ENCODE measurements at places on chromosomes 5 and 9.

DNA sequence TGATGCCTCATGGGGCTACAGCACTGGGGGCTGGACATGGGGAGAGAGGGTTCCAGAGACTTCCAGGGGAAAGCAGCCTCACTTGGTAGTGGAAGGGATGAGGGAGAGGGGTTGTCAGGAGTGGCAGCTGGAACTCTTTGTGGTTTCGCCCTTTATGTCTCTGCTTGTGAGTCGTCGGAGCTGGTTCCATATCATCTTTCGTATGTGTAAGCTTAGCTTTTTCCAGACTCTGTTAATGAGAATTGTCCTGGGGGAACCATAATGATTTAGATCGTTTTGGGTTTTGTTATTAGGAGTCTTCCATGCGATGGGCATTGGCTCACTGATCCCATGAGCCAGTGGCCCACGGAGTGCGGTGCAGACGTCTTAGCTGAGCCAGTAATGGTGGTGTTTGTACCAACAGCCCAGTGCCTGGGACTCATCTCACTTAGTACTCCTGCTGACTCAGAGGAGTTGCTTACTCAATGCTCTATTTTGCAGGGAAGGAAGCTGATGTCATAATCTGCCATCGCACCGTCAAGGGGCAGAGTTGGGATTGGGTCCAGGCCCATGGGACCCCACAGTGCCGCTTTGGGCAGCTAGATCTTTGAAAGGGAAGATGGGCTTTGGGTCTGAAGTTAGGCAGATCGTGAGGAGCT, 48.5 kb downstream of the NEK6 start:
- peak; percentile 49 for DNase-seq

GRCh38 chr9:14403081-14403480, 89.1 kb upstream of the NFIB start:
- no peak for DNase-seq

- DNase-seq: no peak
These were observed 28.5 kb downstream of the GSN start for GRCh38 chr9:121296213-121297127.

DNA sequence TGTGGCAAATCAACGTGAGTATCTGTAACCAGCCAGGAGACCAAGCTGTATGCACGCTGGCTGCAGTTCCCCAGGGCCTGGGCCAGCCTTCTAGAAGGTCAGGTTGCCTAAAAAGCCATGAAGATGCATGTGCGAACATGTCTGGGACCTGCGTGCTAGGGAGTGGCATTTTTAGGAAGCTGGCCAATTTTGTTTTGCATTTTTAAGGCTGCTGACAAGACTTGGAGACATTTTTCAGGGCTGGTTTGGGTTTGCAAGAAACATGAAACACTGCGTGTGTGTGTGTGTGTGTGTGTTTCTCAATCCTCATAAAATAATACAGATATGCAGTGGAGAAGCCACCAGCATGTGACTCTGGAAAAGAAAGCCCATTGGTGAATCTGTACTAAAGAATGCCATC, 5.1 kb downstream of the TGFBI start:
- no peak for DNase-seq

GRCh38 chr9:125748446-125749099, 1.4 kb downstream of the PBX3 start:
- DNase-seq: no peak

- DNase-seq: no peak
These were observed 19.3 kb upstream of the LOX start for GRCh38 chr5:122097391-122097790.

GRCh38 chr9:13967438-13967837, 346.5 kb downstream of the NFIB start:
- no peak for DNase-seq

DNA sequence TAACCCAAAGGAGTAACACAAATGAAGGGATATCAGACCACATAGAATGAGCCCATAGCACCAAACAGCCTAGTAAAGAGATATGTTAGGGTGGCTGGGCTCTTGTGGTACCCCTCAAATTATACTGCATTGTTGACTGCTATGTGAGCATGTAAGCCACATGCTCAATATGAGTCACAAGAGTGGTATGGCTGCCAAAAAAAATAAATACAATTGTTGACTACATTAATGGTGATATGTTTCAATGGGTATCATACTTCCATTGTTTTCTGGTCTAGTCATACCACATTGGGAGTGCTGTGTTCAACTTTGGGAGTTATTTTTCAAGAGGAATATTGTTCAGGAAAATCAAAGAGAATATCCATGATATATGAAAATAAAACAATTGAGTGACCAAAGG, 162.4 kb upstream of the PIK3R1 start:
- DNase-seq: no peak

DNA sequence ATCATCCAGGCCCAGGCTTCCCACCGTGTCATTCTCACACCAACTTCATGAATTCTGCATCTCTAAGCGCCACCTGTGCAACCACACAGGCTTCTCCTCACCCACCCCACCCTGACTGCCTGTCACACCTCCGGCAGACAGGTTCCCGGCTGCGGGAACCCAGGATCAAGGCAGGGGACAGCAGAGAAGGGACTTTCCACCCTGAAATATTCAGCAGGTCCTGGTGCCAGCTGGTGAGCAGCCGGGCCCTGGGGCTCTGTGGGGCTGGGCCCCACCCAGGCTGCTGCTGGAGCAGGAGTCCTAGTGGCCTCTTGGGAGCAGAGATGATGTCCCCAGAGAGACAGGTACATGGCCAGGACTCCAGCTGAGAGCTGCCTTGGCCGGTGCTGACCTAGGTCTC, 12.7 kb downstream of the ANXA6 start:
- DNase-seq: no peak

DNA sequence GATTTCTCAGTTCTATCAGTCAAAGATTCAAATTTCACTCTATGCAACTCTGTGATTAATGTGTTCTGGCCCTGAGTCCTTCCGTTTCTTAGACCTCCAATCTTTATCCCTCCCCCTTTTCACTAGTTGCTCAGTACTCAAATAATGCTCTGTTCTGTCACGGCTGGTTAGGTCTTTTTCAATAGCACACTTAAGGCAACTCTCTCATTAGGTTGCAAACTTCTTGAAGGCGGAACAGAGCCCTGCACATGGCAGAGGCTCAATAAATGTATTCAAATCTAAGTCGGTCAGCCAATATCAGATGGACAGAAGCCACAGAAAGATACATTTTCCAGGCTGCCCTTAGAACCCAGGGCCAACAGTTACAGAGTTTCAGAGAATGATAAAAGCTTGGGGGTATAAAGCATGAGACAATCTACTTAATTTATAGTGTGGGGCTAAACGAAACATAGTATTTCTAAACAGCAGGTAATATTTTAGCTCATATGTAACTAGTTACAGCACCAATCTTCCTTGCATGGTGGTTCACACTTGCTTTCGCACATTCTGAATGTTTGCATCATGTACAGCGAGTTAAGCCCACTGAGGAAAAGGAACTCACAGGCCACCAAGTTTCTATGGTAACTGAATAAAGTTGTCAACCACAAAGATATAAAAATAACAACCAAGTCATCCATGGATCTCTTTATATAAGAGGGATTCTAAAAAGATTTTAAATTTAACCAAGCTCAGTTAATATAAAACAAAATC, 67.1 kb upstream of the GOLPH3 start:
- no peak for DNase-seq

DNA sequence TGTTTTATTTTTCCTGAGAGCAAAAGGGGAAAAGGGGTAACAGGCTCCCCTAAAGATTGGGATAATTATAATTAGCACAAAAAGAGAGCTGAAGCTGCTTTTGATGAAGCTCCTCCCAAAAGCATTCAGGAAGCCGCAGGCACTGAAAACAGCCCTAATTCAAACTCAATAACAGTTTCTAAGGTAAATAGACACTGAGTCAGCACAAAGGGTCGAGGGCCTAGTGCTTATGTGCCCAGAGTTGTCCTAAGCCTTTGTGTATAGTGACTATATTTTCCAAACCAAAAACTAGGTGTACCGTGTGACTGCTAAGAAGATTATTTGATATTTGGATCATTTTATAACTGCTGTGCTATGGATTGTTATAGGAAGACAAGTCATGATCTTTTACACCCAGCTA, 67.7 kb downstream of the HMHB1 start:
- no peak for DNase-seq

GRCh38 chr9:124780060-124780756, 3.3 kb downstream of the OLFML2A start:
- DNase-seq: no peak

GRCh38 chr5:2128686-2129355, 246.1 kb upstream of the IRX4 start:
- no peak for DNase-seq

DNA sequence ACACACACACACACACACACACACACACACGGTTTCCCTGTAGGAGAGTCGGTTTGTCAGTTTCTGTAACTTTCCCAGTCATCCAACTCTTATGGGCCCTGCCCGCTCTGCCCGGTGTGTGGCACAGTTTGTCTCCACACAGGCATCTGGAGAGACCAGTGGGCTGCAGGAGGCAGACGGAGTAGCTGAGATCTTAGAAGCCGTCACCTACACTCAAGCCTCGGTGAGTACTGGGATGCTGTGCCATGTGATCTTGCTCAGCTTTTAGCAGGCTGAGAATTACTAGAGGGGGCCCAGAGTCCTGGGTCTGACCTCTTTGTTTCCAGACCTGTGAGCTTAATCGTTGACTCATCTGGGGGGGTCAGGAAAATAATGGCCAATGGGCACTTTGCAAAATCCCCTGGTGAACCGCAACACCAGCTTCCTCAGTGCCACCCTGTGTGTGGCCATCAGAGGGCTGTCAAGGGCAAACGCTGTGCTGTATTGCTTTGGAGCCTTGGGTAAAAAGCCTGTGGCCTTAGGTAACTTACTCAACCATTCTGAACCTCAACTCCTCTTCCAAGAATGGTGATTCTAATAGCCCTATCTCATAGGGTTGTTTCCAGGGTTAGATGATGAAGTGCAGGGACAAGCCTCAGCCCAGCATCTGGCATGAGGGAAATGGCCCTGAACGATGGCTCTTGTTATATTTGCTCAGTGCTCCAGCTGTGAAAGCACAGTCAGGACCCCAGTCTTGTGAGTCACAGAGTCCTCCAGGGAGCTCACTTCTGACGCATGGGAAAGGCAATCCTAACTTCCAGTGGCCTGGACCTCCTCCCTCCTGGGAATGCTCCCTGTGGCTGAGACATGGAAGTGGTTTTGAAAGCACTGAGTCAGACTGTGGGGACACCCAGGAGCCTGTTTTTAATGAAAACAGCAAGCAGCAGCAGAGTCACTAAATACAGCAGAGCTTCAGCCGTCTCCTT, 45.6 kb downstream of the COL15A1 start:
- peak; percentile 96 for DNase-seq

DNA sequence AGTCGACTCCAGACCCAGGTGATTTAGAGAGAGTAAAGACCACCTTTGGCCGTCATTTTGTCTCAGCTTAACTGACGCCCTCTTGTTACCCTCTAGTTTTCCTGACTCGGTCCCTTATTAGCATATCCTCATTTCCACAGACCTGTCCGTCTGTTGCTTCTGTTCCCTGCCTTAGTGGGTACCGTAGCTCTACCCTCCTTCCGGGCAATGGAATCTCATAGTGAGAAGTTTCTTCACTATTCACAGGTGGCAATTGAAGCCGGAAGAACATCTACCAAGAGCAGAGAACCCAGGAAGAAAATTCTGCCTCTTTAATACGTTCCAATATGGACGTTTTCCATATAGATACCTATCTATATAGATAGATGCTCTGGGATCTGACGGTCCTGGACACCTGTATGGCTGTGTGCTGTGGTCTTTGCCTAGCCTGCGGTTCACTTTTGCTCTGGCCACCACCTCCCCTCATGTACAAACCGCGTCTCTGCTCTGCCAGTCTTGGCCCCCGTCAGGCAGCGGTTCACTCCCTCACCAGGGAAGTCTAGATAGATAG, 652 bp upstream of the TMEM161B start:
- no peak for DNase-seq

DNA sequence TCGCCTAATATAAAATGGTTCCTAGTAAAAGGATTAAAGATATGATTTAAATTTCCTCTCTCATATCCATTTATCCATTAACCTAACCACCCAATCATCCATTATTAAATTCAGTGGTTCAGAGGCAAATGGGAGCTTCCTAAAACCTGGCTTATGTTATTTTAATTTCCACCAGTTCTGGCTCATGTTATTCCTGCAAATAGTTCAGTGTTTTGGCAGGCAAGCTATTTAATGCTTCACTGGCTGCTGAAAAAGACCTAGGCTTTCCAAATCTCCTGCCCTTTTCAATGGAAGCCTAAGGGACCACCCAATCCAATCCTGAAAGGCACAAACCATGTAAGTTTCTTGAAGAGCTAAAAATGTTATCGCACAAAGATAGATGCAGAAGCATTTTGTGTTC, 52.3 kb downstream of the POC5 start:
- DNase-seq: no peak

DNA sequence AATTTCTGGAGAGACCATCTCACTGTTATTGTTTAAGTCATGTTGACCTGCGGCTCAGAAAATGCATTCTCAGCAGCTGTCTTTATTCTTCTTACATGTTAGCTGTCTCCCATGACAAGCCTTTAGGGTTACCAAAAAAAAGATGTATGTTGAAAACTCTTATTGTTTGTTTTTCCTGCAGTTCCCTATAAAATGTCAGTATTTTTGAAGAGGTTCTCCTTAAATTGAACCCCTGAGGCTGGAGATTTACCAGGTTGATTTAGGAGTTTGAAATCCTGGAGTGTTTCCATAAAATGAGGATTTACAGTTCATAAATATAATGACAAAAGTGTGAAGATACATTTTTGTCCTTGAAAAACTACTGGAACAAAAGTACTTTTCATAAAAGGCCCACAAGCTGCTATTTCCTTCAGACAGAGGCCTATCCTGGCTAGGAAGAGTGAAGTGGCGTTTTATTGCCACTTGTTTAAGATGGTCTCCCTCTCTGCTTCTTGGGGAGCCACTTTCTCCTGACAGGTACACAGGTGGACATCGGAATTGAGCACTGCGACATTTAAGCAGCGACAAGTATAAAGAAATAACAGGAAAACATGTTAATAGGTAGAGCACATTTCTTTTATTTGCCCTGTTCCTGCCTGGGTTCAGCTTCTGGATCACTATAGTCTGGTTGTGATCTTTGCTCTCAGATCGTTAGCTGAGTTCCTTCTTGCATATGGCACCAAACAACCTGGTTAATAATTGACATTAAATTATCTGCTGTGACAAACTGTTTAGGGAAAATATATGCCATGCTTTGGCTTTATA, 344.8 kb upstream of the RPS23 start:
- DNase-seq: no peak

GRCh38 chr5:139190125-139190524, 8.0 kb downstream of the SIL1 start:
- DNase-seq: peak; percentile 24

- no peak for DNase-seq
These were observed 100.8 kb downstream of the ZNF618 start for GRCh38 chr9:113976915-113977314.

DNA sequence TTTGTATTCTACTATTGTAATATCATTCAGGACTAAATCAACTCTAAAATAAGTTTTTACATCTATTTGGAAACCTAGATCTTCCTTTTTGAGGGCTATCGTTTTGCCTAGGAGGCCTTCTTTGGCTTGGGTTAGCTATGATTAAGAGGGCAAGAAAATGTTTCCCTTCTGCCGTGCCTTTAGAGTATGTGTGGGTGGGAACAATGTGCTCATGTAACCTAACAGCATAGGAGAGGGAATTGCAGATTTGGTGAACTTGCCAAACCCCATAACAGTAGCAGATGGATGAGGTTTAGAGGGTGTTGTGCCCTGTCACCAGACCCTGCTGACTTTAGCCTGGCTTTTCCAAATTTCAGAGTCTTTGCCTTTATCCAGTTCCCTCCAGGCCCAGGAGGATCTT, 339.0 kb downstream of the ADGRV1 start:
- DNase-seq: no peak

All from AG09319 (cell line).